EL (cell line): ENCODE measurements at places on chromosomes 12 and 14.
A peak's percentile ranks its signal among the peaks of the same experiment; 100 is the strongest.

- peak; percentile 15 for DNase-seq
Observed at GRCh38 chr12:115199831-115200230, 515.9 kb upstream of the TBX3 start.

- DNase-seq, result no peak
Observed at GRCh38 chr12:92442782-92443181, 260.0 kb upstream of the PLEKHG7 start.

- DNase-seq, result no peak
Observed at GRCh38 chr12:49867570-49868341, 24.9 kb upstream of the BCDIN3D start.

GRCh38 chr12:70920891-70921290 lies 353 bp upstream of the PTPRR start:
- no peak for DNase-seq

- no peak for DNase-seq
Observed at GRCh38 chr12:107829271-107829670, 54.8 kb downstream of the ASCL4 start.

DNA sequence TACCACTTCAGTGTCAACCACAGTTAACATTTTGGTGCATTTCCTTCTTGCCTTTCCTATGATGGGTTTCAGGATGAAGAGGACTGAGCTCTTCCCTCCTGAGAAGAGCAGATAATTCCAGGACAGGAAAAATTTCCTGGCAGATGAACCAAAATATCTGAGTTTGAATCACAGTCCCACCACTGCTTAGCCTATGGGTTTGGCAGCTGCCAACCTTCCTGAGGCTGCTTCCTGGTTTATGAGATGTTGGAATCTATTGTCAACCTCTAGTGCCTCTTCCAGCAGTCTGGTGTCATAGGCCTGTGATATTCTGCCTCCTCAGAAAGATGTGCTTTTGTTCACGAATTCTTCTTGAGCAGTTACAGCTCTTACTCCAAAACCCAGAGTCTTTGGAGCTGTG lies 197.4 kb upstream of the FRMD6 start:
- no peak for DNase-seq

DNA sequence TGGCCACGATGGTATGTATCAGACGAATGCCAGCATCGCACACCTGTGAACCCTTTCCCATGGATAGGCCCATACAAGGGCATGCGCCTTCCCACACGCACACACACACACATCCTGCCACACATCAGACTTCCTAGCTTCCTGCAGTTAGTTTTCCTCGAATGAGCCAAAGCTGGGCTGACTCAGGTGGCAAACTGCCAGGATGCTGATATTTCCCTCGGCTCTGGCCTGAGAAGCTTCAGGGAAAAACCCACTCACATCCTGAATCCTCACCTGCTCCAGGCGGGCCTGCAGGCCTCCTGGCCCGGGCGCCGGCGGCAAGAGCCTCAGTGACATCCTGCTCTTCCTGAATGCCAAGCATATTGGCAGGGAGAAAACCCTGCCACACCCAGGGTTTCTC lies 22.4 kb downstream of the CALM1 start:
- peak; percentile 96 for DNase-seq

DNA sequence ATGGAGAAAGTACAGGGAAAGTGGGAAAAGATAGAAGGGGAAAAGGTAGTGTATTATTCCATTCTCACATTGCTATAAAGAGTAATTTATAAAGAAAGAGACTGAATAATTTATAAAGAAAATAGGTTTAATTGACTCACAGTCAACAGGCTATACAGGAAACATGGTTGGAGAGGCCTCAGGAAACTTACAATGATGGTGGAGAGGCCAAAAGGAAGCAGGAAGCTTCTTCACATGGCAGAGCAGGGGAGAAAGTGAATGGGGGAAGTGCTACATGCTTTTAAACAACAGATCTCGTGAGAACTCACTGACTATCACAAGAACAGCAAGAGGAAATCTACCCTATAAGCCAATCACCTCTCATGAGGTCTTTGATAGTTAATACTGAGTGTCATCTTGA lies 725.0 kb upstream of the FLRT2 start:
- DNase-seq, result no peak

DNA sequence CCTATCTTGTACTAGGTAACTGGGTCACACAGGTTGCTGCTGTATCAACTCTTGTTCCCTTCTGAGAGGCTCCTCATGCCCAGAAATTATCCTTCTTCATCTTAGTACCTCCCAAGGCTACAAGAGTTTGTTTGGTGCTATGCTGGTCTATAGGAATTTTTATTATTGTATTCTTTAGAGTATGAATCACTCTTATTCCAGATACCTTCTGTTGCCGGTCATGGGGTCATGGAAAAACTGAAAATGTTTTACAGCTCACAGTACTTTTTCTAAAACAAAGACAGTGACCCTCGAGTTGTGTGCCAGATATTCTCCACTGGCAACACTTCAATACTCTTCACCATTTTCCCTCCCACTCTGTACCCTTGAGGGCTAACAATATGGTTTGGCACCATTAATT lies 1598.0 kb upstream of the TMEM132C start:
- peak; percentile 1 for DNase-seq

- no peak for DNase-seq
Observed at GRCh38 chr12:128509170-128509569, 242.2 kb downstream of the TMEM132C start.

GRCh38 chr14:72740966-72741825 lies 152.7 kb downstream of the DPF3 start:
- no peak for DNase-seq

DNA sequence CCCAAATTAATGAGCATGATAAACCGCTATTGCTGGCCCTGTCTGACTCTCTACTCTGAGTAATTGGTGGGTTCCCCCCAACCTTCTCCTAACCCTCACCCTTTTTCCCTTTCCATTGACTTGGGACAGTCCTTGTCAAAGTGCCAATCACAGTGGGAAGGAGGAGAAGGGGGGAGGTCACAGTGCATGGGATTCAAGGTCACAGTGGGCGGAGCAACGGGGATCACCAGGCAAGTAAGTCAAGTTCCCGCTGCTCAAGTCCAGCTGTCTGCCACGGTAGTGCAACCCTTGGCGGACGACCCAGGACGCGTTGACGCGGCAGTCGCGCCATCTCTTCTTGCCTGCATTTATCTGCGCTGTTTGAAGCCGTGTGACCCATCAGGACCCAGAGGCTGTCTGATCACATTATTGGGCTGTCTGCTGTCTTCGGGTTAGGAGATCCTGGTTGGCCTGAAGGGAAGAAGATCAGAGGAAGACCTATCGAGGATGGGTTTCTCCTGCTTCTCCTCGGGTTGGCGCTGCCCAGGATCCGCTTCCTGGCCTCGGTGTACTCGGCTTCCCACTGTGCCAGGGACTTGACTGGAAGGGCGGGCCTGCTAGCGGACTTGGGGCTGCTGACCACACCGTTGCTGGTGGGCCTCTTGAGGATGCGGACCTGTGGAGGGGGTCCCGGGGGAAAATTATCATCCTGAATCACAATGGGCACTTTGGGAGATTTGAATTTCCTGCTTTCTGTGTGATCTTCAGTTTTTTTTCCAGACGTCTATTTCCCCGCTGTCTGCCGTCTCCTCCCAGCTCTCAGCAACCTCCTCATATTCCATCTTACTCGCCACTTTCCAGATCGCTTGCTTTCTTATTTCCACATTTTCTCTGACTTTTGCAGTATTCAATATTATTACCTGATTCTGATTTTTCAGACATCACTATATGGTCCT lies 3.1 kb upstream of the MDM2 start:
- no peak for DNase-seq

- peak; percentile 89 for DNase-seq
Observed at GRCh38 chr14:65239143-65239937, 137.0 kb upstream of the MAX start.

DNA sequence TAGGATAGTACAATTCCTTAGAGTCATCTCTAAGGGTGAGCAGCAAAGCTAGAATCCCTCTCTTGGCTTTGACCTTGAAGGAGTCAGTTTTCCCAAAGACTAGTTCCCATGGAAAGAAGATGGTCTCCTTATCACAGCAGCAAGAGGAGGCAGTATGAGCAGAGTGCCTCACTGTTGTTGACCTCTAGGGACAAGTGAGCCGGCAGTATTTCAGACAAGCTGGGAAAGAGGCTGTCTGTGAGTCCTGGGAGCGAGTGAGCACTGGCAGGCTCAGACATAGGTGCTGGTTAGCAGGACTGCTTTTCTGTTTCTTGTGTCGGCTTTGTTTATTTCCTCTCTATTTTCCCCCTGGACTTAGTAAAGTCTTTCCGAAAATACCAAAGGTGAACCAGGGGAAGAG lies 60.7 kb downstream of the NTF3 start:
- no peak for DNase-seq

DNA sequence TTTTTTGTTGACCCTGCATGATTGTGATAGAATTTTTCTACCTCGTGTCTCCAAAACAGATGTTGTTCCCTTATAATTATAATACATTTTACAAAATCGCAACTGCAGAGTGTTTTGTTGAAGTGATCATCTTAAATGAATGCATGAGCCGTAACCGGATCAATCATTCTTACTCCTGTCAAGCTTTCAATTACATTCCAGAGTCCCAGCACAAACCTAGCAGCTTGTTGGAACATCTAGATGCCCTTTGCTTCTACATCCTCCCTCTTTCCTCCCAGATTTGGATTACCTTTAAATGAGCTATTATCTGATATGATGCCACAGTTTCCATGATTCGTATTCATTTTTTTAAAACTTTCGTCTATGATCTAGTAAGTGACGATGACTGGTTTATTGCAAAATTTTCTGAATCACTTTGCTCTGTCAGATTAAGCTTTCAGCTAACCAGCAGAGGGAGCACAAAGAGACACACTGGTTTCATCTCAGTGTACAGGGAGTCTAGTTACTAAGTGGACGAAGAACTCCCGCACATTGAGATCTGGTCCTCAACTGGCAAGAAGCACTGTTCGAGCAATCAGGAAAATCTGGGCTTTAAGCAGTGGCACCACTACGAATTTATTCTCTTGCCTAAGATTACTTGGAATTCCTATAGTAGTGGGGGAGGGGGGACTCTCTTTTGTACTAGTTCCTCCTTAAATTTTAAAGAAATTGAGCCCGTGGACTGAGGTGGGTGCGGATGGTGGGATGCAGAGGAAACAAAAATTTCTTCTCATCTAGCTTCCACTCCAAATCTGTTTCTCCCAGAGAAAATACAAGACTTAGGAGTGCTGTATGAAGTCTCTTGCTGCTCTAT lies 40.9 kb downstream of the TSHR start:
- DNase-seq, result peak; percentile 73

DNA sequence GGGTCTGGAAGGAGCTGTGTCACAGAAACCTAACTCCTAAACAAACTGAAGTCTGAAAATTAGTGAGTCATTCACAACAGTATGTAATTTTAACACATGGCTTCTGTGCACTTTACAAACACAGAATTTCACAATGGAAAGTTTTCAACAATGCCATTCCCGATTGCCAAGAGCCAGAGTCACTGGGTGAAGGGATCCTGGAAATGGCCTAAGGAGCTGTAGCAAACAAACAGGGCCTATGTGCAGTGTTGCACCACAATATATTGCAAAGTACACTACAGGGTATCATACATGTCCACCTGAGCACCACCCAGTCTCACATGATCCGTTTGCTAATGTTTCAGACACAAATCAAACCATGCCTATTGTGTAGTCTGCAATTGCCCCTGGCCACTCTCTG lies 184.7 kb upstream of the OTX2 start:
- no peak for DNase-seq

DNA sequence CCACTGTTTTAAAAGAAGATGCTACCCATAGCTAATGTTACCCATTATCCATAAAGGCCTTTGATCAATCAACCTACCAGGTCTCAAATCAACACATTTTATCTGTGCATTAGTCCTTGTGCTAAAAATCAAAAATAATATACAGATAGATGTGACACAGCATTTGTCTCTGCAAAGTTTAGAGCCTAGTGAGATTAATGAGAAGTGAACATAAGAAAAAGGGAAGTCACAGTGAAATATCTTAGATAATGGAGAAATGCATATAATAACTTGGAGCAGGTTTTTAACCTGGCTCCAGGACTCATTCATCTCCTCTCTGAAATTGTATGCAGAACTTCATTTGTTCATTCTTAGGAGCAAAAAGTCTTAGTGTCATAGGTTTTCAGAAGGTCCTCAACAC lies 7.2 kb downstream of the PDE3A start:
- no peak for DNase-seq

DNA sequence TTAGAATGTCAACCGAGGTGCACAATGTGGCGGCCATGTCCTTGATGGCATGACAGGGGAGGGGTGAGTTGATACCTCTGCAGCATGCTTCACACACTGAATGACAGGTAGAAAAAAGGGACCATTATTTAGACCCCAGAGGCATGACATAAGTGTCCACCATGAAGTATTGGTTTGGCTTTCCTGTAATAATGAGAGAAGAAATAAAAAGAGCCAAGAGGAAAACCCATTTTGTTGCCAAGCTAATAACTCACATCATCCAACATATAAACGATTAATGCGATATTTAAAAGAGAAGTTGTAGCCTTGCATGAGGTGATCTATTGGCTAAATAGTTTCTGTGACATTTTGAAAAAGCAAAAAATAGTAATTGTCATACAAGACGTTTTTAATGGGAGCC lies 343.4 kb downstream of the LRIG3 start:
- DNase-seq, result no peak

DNA sequence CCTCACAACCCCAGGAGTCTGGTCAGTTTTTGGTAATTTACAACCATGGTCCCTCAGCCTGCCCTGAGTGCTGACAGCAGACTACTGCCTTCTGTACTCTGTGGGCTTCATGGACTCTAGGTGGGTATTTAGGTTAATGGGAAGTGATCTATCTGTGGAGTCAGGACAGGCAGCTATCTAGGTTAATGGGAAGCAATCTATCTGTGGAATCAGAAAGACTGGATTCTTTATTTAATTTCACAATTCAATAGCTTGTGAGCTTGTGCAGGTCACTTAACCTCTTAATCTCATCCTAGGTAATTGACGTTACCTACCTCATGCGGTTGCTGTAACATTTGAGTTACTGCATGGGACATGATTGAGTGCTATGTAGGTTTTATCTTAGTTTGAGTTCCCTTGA lies 777.5 kb downstream of the NRXN3 start:
- no peak for DNase-seq

DNA sequence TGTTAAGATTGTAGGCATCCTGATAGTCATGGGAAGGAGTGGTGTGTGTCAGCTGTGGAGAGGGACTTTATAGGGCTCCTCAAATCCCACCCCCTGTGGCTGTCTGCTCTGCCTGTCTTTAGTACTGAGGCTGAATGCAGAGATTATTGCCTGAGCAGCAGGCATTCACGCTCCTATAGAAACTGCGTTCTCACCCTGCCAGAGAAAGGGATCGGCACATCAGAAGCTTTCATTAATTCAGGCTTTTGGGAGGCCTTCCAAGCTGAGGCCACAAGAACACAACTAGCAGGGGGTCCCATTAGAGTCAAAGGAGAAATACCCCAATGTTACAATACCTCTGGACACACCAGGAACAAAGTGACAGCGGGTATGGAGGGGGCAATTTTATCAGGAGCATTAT lies 12.6 kb downstream of the KCNK10 start:
- no peak for DNase-seq

DNA sequence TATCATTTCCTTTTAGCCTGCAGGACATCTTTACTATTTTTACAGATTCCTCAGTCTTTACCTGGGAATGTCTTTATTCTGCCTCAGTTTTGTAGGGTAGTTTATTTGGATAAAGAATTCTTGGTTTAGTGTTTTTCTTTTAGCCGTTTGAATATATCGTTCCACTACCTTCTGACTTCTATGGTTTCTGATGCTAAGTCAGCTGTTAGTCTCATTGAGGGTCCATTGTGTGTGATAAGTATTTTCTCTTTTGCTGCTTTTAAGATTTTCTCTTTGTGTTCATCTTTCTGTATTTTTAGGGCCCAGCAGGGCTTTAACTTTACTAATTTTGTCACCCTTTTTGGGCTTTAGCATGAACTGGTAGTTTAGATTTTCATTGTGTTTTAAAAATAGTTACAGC lies 113.5 kb downstream of the MNAT1 start:
- no peak for DNase-seq
